ENCODE measurements at places on chromosomes 12 and 14. TPM values are rescaled to one million over a fixed set of nuclear protein-coding genes. Genes with fewer than 3 reads are reported as not detected.

FAM216A gene
- total RNA-seq, result 22.9 TPM

PTPRO gene
- total RNA-seq, result 209 TPM

PYGL gene
- 8.1 TPM for total RNA-seq

CCDC177 gene
- total RNA-seq, result 4.2 TPM

DCN gene
- 46.7 TPM for total RNA-seq

TSPAN9 gene
- total RNA-seq, result 16.2 TPM

NKX2-1 gene
- total RNA-seq, result 0.49 TPM

RHOF gene
- total RNA-seq, result 10.1 TPM

KRT82 gene
- total RNA-seq, result not detected

DPF3 gene
- total RNA-seq, result 4.9 TPM

KERA gene
- total RNA-seq, result 1.2 TPM

MDP1 gene
- 11.6 TPM for total RNA-seq

MDGA2 gene
- total RNA-seq, result 51.1 TPM

ENDOU gene
- not detected for total RNA-seq

GARIN6 gene
- not detected for total RNA-seq

ZNF664 gene
- total RNA-seq, result 48.4 TPM

G2E3 gene
- total RNA-seq, result 41.6 TPM

TDRD9 gene
- total RNA-seq, result 1.2 TPM

HOXC4 gene
- total RNA-seq, result not detected

HNF1A gene
- total RNA-seq, result not detected

BICDL1 gene
- total RNA-seq, result 17.0 TPM

CLEC2D gene
- total RNA-seq, result 9.1 TPM

OR6C2 gene
- total RNA-seq, result not detected

FBXL14 gene
- total RNA-seq, result 15.0 TPM

SLC7A7 gene
- 1.5 TPM for total RNA-seq

All from temporal lobe (tissue), 4 donors.